ENCODE measurements at places on chromosomes 12 and 14.
A peak's percentile ranks its signal among the peaks of the same experiment; 100 is the strongest.

- no peak for DNase-seq
Observed at GRCh38 chr12:19190292-19191031, 60.9 kb downstream of the PLEKHA5 start.

DNA sequence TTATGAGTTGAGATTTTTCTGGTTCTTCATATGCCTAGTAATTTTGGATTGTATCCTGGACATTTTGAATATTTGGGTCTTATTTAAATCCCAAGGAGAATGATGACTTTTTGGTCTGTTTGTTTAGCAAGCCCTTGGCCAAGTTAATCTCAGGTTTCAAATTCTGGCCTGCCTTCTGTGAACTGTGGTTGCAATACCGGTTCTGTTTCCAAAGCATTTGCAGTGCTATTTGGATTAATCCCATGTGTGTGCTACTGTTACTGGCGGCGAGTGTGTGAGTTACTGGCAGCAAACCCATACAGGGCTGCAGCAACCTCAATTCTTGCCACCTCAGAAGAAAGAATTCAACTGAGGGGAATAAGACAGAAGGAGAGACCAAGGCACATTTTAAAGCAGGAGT is 51.1 kb downstream of the TMEM260 start:
- no peak for DNase-seq

DNA sequence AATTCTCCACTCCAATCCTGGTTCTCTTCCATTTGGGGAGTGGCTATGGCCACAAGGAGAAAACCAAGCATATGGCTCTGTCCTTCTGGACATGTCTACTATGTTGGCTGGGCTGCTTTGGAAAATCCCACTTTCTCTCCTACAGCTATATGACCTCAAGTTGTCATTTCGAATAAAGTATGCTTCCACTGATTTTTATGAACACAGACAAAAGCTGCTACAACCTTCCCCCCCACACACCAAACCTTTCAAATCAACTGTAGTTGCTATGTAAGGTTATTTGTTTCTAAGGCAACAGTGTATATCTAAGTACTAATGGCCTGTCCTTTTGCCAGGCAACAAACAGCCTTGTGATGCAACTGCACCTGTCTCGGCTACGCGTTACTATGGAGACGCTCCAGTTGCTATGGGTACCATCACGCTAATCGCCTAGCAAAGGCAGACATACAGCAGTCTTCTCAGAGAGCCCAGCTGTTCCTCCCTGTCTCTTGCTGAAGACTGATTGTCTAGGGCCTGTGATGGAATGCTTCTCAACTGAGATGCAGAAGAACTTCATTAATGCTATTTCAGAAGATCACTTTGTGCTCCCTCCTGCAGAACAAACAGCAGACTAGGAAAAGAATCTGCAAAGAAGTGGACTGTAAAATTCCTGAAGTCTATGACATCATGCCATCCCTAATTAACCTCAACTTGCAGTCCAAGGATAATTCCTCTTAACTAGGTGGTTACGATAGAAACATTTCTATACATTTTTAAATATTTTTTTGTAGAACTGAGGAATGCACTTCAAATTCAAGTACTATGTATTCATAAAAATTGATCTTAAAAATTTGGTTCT is 67.6 kb downstream of the FOXN3 start:
- peak; percentile 53 for DNase-seq

DNA sequence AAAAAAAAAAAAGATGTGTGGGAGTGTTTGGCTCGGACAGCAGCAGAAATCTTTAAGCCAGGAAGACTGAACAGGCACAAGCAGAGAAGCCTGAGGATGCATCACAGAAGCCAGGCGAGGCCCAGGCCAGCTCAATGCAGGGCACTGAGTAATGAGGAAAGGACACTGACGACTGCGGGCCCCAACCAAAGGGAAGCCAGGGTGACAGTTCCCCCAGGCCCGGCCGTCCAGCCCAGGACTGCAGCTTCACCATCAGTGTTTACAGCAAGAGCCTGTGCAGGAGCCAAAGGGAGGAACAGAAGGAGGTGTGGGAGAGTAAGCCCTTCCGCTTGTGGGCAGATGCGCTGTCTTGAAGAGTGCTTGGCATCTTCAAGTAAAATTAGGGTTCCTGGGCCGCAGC is 205.3 kb upstream of the SFSWAP start:
- DNase-seq, result no peak

- peak; percentile 85 for DNase-seq
Observed at GRCh38 chr12:121536054-121536898, 44.5 kb downstream of the KDM2B start.
